ENCODE measurements at places on chromosomes 2 and 18. TPM values are rescaled to one million over a fixed set of nuclear protein-coding genes. Genes with fewer than 3 reads are reported as not detected.

Gene TDRD15
- total RNA-seq = not detected

Gene STARD7
- total RNA-seq = 143 TPM

Gene GPAT2
- 4.5 TPM for total RNA-seq

Gene SERPINB8
- total RNA-seq = 3.4 TPM

Gene NLRC4
- total RNA-seq = not detected

Gene RIF1
- 55.9 TPM for total RNA-seq

Gene TNFAIP6
- total RNA-seq = not detected

Gene SERTAD2
- total RNA-seq = 21.8 TPM

Gene ATP6V1B1
- not detected for total RNA-seq

Gene KLHL29
- total RNA-seq = 4.1 TPM

Gene GPD2
- 13.6 TPM for total RNA-seq

Gene SPATA3
- total RNA-seq = not detected

Gene RUFY4
- 0.55 TPM for total RNA-seq

Gene RIT2
- total RNA-seq = not detected

Gene IL18R1
- total RNA-seq = 53.1 TPM

Gene HOXD12
- total RNA-seq = not detected

Gene TUBB8B
- not detected for total RNA-seq

Gene NTSR2
- total RNA-seq = not detected

Gene CD8A
- total RNA-seq = 667 TPM

Gene NT5DC4
- not detected for total RNA-seq

Gene RAD51AP2
- total RNA-seq = not detected

Gene REL
- total RNA-seq = 21.6 TPM

All from activated CD8-positive, alpha-beta T cell treated with anti-CD3 and anti-CD28 coated beads, Interleukin-2, amount 10 ng/mL, durations not matched to agents 7 days and 5 days (primary cell).